Germinal center (tissue), 1 donor: ENCODE measurements at places on chromosomes 12 and 14.
A peak's percentile ranks its signal among the peaks of the same experiment; 100 is the strongest.

- no peak for DNase-seq
Observed at GRCh38 chr14:22656226-22656625, 12.1 kb upstream of the OR6J1 start.

GRCh38 chr14:64880221-64881121 is 764 bp upstream of the SPTB start:
- peak; percentile 75 for DNase-seq

DNA sequence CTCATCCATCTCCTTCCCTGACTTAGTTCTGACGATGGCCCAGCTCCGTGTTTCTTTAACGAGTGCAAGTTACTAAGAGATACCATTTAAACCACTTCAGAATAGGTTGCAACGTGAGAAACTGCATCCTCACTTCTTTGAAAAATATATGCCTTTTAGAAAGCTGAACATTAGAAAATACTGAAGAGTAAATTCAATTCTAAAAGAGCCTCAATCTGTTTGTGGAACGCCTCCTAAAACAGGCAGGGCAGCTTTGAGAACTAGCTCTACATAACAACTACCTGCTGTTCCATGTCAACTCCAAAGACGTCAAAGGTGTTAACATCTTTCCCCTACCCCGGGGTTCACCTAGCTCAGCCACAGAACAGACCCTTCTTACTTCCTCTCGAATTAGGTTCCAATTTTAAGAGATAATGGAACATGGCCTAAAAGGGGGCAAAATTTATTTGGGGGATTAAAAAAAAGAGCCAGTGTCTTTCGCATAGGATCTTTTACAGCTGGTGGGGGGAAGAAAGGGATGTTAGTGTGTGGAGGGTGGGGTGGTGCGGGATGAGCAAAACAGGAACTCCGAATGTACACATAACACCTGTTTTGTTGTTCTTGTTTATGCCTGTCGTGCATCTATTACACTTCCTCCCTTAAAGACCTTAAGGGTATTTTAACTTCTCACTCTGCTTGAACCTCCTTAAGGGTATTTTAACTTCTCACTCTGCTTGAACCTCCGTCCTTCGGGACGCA is 3.3 kb downstream of the BHLHE41 start:
- DNase-seq, result peak; percentile 33

- no peak for DNase-seq
Observed at GRCh38 chr12:23631786-23632377, 317.6 kb downstream of the SOX5 start.

DNA sequence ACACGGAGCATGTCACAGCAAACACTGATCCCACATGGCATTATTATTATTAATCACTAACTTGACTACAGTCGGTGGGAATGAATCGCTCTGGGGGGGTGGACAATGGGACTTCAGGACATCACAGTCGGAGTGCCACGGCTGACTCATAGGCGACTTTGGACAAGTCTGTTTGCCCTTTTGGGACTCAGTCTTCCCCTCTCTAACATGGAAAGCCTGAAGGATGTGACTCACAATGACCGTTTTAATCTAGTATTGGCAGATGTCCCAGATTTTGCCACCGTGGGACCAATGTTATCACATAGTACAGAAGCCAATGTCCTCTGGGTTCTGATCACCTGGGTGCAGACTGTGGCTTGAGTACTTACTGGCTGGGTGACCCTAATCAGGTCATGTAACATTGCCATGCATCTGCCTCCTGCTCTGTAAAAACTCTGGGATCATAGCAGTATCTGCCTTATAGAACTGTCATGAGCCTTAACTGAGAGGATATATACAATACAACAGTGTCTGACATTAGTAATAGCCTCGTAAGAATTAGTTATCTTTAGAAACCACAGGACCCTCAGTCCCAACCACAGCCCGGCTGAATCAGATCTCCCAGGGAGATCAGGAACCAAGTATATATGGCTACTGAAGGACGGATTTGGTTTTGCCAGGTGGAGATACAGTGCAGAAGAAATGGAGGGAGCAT is 362.6 kb downstream of the BCL11B start:
- DNase-seq, result no peak

GRCh38 chr12:125218952-125219351 is 153.7 kb downstream of the AACS start:
- DNase-seq, result no peak

GRCh38 chr12:61412201-61412600 is 848.0 kb upstream of the USP15 start:
- no peak for DNase-seq
